GDM1 (cell line): ENCODE measurements at places on chromosomes 7 and 10.

DNA sequence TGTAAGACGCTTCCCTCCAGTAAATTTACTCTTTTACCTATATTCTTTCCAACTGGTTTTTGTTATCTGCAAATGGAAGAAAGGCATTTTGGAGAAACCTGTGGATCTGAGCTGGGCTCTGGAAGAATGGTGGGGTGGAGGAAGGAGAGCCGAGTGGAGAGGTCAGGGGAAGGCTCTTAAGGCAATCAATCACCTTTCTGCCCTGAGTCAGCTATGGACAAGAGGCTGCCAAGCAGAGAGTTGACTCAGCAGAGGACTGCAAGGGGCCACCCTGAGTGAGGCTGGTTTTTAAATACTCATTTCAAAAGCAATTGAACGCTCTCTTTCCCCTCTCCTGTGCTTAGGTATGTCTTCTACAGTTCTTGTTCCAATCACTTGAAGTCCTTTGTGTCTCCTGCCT lies 81.8 kb downstream of the SPAG6 start:
- no peak for DNase-seq

DNA sequence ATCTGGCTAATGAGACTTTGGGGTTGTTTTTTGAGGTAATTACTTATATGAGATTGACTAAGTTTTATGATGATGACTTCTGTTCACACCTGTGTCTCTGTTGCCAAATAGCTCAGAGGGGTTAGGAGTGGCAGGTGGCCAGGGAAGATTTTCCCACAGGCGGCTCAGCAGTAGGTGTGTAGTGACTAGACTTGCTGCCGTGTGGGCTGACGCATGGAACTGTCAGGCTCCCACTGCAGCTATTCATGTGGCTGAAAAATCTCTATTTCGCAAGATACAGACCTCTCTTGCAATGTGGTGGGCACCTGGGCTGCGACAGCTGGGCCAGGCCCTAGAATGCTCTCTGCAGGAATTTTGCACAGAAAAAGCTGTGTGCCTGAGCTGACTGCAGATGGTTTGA lies 1.4 kb downstream of the CPA4 start:
- DNase-seq: no peak

DNA sequence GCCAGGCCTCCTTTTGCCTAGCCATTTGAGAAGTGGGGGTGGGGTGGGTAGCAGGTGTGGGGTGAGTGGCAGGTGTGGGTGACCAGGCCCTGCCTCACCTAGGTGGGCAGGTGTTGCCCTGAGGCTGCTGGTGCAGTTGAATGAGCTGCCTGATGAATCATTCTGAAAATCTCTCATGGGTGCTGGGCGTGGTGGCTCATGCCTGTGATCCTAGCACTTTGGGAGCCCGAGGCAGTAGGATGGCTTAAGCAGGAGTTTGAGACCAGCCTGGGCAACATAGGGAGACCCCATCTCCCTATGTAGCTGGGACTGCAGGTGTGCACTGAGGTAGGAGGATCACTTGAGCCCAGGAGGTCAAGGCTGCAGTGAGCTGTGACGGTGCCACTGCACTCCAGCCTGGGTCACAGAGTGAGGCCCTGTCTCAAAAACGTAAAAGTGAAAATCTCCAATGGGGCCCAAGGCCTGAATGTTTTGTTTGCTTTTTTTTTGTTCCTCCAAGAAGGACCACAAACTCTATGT lies 17.7 kb downstream of the TSPAN14 start:
- DNase-seq: no peak

- no peak for DNase-seq
These were observed 83.2 kb downstream of the CAMK1D start for GRCh38 chr10:12432402-12433189.

- DNase-seq: no peak
These were observed 67.8 kb downstream of the EGFR start for GRCh38 chr7:55086413-55087201.
